ENCODE measurements at places on chromosomes 13 and 19.

- DNase-seq, result no peak
Observed at GRCh38 chr19:36837176-36837905, 846 bp downstream of the ZNF790 start.

DNA sequence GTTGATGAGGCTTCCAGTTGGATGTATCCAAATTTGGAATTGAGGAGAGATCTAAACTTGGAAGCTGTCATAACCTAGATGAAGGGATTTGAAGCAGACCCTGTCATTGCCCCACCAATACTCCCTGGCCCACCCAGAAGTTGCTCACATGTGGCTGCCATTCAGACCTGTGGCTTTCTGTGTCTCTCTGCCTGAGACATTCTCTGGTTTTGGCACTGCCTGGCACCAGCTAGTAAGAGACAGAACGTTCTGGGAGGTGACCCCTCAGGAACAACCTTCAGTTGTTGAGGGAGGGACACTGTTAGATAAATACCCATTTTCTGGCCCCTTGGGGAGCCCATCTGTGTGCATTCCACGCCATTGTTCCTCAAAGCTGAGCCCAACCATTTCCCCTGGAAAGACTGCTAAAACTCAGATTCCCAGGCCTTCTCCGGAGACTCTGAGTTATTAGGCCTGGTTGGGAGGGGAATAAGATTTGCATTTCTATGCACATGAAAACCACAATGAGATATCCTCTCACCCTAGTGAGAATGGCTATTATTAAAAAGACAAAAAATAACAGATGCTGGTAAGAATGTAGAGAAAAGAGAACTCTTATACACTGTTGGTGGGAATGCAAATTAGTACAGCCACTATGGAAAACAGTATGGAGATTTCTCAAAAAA is 290.4 kb downstream of the TSHZ3 start:
- no peak for DNase-seq

DNA sequence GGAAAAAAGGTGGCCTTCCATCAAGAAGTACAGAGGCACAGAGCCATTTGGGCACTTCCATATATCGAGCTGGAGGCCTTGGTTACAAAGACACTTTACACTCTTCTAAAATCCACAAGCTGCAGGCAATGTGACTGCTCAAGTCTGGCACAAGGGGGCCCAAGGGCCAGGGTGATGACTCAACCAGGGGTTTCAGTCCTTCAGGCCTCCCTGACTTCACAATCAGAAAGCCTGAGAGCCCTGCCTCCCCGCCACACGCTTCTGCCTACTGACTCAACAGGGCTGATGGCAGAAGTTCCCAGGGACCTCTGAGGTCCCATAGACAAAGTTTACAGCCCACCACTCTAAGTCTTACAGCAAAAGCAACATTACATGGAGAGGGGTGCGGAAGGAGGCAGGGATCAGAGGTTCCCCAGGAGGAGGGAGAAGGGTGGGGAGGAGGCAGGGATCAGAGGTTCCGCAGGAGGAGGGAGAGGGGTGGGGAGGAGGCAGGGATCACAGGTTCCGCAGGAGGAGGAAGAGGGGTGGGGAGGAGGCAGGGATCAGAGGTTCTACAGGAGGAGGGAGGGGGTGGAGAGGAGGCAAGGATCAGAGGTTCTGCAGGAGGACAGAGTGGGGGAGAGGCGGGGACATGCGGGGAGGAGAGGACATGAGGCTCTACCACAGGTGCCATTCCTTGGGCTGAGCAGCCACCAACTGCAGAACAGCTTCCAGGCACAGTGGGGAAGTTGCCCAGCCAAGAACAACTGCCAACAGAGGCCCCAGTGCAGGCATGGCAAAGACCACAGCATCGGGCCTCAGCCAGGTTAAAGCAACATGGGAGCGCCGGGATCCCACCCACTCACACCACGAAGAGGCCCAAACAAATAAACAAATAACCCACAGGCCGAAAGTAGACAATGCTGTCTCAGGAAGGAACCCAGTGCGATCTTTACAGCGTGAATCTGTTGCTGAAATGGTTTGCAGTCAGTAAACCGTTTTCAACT is 52.0 kb downstream of the SLC7A1 start:
- no peak for DNase-seq

DNA sequence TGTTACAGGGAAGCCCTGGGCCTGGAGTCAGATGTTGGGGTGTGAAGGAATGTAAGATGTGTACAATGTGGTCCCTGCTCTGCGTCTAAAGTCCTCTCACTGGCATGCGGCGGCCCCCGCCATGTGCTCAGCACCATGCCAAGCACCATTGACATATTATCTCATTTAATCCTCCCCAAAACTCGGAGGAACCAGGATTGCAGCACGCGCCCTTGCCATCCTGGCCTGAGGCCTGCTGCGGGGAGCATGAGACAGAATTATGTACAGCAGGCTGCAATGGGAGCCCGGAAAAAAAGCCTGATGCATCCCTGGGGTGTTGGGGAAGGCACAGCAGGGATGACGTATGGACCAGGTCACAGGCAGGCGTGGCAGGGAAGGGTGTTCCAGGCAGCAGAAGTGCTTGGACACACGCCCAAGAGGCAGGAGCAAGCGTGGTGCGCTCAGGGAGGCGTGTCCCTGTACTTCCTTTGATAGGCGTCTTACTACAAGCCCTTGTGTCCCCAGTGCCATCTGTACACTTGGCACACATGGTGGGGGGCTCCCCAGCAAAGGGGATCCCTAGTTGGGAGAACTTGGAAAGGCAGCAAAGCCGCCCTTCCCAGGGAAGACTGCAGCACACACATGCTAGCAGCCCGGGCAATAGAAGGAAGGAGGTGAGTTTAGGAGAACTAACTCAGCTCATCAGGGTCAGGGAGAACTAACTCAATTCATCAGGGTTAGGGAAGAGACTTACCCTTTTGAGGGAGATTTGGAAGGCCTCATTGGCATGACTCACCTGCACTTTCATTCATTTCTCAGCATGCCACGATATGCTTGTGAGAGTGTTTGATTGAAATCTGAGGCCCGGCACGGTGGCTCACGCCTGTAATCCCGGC is 3.4 kb downstream of the EVI5L start:
- no peak for DNase-seq

DNA sequence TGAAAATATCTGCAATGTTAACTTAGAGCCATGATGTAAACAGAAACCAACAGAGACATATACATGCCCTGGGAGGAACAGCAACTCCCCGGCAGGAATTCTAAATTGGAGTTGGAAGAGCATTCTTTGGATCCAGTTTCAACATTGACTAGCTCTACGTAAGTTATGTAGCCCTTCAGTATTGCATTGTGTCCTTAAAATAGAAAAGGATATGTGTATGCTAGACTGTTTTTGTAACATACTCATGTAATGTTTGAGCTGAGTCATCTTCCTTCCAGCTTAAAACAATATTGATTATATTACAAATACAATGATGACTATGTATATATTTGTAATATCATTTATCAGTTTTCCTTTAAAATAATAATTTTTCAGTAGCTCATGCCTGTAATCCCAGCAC is 1422.2 kb upstream of the PCDH20 start:
- DNase-seq, result no peak

GRCh38 chr13:65378943-65379519 is 1851.1 kb downstream of the PCDH9 start:
- no peak for DNase-seq

DNA sequence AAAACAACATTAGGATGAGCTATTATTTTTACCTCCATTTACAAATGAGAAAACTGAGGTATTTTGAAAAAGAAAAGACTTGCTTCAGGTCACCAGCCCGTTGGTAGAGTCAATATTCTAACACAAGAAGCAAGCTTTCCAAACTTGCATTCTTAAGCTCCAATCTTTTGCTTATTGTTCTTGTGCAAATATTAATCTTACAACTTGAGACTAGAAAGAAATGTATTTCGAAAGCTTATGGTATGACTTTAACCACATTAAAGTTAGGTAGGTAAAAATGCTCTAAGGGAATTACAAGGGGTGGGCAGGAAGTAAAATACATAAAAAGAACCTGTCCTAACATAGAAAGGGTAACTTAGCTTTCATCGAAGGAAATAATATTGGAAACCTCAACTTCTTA is 453.9 kb downstream of the SLITRK5 start:
- DNase-seq, result no peak

GRCh38 chr19:33294058-33294798 is 8.1 kb downstream of the CEBPA start:
- no peak for DNase-seq

GRCh38 chr13:59269476-59269875 is 894.3 kb downstream of the DIAPH3 start:
- DNase-seq, result no peak

- peak; percentile 46 for DNase-seq
Observed at GRCh38 chr19:35879770-35880317, 11.5 kb downstream of the APLP1 start.

DNA sequence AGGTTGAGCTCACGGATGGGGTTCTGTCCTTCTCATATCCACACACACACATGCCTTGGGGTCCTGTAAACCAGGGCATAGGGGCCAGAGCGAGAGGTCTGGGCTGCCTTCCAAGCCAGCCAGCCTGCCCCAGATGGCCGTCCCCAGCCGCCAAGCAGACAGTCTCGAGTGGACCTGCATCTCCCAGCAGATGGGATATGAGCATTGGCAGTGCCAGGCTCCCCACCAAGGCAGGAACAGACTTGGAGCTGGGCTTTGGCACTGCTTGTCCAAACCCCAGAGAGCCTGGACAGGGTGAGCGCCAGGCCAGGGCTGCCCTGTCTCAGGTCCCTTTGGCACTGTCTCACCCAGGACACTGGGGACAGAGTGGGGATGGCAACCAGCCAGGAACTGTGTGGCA is 130.4 kb downstream of the DPF1 start:
- DNase-seq, result no peak

GRCh38 chr19:41753159-41753558 is 2.2 kb upstream of the CEACAM6 start:
- peak; percentile 61 for DNase-seq

- DNase-seq, result no peak
Observed at GRCh38 chr19:54287456-54287855, 6.5 kb upstream of the LILRB2 start.

Measured in activated gamma-delta T cell treated with anti-CD3 and anti-CD28 coated beads, Interleukin-2, amount 50 U/mL, for 16 hours (primary cell).